ENCODE measurements at places on chromosomes 2 and 18.

DNA sequence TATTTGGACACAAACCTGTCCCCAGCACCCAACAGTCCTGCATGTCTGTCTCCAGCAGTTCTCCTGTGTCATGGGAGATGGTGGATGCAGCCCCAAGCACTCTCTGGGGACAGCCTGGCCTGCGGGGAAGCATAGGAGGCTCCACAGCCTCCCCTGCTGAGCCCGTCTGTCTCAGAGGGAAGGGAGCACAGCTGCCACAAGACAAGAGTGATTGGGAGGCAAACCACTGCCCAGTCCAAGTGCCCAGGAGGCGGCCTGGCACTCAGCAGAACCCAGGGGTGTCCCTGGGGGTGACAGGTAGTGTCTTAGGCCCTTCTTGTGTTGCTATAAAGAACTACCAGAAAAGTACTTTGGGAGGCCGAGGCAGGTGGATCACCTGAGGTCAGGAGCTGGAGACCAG lies 211.2 kb upstream of the MYT1L start:
- DNase-seq = no peak

DNA sequence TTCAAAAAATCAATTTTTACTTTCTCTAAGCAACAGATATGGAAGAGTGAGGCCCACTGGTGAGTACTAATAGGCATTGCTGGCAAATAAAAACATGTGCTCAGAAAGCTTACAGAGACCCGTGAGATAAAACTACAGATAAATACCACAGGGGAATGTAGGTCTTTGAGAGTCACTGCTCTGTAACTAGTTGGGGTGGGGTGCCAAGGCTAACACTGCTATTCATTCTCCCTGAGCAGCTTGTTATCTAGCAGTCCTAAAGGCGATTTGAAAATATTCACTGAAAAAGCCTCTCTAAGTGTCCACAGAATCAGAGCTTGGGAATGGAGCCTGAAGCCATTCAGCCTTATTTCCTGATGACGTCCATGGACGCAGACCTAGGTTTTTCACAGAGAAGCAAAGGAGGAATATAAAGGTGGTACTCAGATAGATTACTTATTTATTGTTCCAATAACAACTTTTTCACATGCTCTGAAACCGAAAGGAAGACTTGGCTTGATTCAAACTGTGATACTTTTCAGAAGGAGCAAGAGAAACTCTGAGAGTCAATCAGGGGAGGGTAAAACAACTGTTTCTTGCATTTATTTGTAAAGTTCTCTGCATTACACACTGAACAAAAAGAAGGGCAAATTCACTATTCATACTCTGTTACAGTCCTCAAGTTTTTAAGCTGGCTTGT lies 188.4 kb downstream of the PPP1R1C start:
- DNase-seq = no peak

DNA sequence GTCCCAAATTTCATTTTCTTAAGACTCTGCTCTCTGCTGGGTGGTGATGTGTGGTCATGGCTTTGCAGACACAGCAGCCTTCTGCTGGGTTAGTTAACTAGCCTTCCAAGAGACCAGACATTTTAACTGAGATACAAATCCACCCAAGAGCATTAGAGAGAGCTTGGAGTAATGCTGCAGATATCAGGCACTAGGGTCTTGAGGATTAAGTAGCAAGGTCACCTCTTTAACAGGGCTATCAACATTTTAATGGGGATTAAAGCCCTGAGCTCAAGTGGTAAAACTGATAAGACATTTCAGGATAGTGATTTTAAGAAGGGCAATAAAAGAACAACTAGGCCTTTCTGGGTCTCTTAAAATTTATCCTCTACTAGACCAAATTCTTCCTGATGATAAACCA lies 461.2 kb downstream of the MEIS1 start:
- DNase-seq = no peak

DNA sequence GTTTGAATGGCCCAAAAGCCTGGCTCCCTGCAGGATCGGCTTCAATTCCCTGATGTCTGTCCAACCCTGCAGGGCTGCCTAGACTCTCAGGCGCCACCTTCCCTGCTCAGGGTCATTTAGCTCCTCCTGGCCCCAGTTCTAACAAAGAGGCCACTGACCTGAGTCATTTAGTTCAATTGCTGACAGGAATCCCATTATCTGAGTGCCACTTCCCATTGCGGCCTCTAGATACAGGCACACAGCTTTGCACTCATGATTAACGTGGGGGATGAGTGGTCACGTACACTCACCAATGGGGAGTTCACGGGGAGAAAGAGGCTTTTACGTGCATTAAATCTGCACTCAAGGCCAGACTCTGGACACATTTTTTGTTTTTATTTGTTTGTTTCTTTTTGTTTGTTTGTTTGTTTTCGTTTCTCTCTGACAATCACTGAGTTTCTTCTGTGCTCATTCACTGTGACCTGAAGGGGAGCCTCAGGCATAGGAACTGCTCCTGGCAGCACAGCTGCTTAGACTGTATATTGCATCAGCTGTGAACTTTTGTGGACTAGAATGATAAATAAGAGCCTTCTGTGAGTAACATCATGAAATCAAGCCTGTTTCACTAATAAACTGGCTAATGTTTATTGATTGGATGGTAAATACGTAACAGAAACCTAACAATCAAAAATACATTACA lies 118.9 kb upstream of the CTNNA2 start:
- no peak for DNase-seq

GRCh38 chr18:24249716-24250115 lies 110.9 kb downstream of the CABYR start:
- DNase-seq = no peak

GRCh38 chr2:43086451-43087221 lies 139.8 kb downstream of the ZFP36L2 start:
- no peak for DNase-seq

- DNase-seq = no peak
Measured at GRCh38 chr2:120736624-120737339, 1.1 kb downstream of the GLI2 start.

DNA sequence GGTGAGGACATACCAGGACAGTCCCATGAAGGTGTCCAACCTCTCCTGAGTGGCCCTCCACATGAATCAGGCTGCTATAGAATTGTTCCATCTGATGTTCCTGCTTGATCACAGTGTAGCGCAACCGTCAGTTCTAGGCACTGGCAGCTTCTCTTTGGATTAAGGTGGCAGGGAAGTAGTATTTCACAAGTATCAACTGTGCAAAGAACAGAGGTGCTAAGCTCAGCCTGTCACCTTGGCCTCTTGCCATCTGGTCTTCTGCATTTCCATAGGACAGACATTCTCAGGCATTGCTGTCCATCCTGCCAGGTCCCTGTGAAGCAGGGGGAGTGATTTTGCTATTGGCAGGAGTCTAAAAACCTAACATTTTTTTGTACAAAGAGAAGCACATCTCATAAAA lies 182.2 kb upstream of the EPAS1 start:
- DNase-seq = no peak

DNA sequence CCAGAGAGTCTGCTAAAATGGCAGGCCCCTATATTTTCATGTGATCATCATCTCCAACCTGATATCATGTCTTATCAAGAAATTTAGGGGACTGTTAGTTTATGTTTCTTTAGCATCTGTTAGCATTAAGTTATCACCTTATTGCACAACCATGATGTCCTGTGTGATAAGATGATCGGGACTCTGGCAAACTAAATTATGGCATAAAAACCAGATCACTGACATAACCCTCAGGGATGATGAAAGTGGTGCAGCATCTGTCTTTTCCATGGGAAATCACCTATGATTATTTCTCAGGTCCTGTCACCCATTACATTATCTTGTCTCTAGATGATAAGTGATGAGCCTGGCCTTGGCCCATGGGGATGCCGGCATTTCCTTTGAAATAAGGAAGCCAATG lies 458.6 kb upstream of the DCC start:
- no peak for DNase-seq

DNA sequence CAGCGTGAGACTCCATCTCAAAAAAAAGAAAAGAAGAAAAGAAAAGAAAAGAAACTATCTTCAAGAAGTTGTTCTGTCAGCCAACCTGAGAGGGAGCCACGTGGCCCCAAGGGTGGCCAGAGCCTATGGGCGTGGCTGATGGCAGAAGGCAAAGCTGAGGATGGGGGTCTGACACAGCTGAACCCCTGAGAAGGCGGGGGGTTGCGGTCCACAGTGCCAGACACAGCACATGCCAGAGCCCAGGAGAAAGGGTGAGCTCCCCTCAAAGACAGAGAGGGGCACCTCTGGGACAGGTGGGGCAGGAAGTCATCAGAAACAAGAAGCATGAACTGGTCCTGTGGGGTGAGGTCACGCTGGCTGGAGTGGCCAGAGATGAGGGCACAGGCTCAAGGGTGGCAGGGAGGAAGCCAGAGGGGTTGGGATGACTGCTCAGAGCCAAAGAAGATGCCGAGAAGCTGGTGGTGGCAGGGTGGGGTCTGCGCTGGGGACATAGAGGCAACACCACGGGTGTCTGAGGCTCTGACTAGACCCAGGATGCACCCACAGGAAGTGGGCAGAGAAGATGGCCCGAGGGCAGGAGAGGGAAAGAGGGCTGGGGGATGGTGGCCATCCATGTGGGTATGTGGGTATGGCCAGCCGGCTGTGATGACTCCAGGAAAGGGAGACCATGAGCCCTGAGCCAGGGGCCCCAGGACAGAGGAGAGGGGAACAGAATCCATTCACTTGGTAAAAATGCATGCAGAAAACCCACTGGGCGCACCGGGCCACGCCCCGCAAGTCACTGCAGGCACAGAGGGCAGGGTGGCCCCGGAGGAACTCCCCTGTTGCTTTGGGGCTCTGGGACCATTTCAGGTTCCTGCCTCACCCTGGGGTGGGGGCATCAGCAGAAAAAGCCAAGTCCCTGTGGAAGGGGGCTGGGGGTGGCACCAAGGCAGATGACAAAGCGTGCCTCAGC lies 8.4 kb downstream of the KIF1A start:
- no peak for DNase-seq

- no peak for DNase-seq
Measured at GRCh38 chr18:38883111-38883510, 1317.5 kb upstream of the CELF4 start.

All from CD4-positive, alpha-beta memory T cell (primary cell).